ENCODE measurements at places on chromosomes 4 and X. TPM values are rescaled to one million over a fixed set of nuclear protein-coding genes. Genes with fewer than 3 reads are reported as not detected.

The CITED1 gene
- total RNA-seq, result 0.92 TPM

The MAGEA3 gene
- 2.9 TPM for total RNA-seq

The GAB3 gene
- 0.28 TPM for total RNA-seq

The NAA15 gene
- 30.0 TPM for total RNA-seq

The SLC25A31 gene
- not detected for total RNA-seq

The GLOD5 gene
- total RNA-seq, result not detected

The GSX2 gene
- not detected for total RNA-seq

The TENM3 gene
- 1.2 TPM for total RNA-seq

The RUFY3 gene
- total RNA-seq, result 9.3 TPM

The NXF2 gene
- total RNA-seq, result not detected

The MPP1 gene
- 15.4 TPM for total RNA-seq

The FAM184B gene
- 0.02 TPM for total RNA-seq

The PPP2R2C gene
- 34.1 TPM for total RNA-seq

The SORCS2 gene
- total RNA-seq, result 5.2 TPM

The TAF7L gene
- total RNA-seq, result not detected

The GPRASP1 gene
- 0.47 TPM for total RNA-seq

The HSFX2 gene
- total RNA-seq, result 0.08 TPM

The WDR1 gene
- 214 TPM for total RNA-seq

The PNPLA4 gene
- 11.6 TPM for total RNA-seq

The UCHL1 gene
- total RNA-seq, result 969 TPM

The MAOA gene
- total RNA-seq, result 0.30 TPM

The S100G gene
- not detected for total RNA-seq

The RNF212 gene
- 1.2 TPM for total RNA-seq

The TNIP2 gene
- 42.6 TPM for total RNA-seq

The PDE6B gene
- total RNA-seq, result not detected

The NRK gene
- total RNA-seq, result not detected

The FOXR2 gene
- total RNA-seq, result not detected

The UGT2B15 gene
- total RNA-seq, result 0.14 TPM

The HTR2C gene
- not detected for total RNA-seq

The GPR82 gene
- total RNA-seq, result not detected

The ADH1C gene
- total RNA-seq, result not detected
